ENCODE measurements at places on chromosomes 7 and 10. TPM values are rescaled to one million over a fixed set of nuclear protein-coding genes. Genes with fewer than 3 reads are reported as not detected.

Gene EIF5AL1
- total RNA-seq, result 0.51 TPM

Gene IKZF1
- 0.17 TPM for total RNA-seq

Gene PDZD8
- total RNA-seq, result 24.4 TPM

Gene LDB3
- not detected for total RNA-seq

Measured in dermis blood vessel endothelial cell (primary cell).